Vagina (tissue), 2 donors: ENCODE measurements at places on chromosomes 12 and 14.

DNA sequence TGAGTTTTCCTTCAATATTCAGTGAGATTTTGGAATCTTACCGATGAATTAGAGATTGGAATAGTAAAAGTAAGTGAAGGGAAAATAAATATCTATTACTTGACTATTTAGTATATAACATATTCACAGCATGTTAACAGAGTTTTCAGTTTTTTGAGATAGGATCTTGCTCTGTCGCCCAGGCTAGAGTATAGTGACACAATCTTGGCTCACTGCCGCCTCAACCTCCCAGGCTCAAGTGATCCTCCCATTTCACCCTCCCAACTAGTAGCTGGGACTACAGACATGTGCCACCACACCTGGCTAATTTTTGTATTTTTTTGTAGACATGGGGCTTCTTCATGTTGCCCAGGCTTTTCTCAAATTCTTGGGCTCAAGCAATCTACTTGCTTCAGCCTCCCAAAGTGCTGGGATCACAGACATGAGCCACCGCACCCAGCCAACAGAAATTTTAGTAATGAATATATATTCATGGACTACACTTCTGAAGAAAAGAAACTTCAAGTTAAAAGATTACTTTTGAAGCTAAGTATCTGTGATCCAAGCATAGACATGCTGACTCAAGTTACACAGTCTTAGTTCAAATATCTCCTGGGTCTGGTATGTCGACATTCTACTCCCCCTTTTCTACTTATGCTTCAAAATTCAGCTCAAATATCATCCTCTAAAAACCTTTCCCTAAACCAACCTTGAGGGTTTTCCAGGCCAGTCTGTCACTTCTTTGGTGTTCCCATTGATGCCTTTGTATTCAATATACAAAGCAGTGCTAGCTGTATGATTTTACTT lies 13.8 kb downstream of the UBE2N start:
- DNase-seq: no peak

GRCh38 chr14:99592933-99593753 lies 10.9 kb downstream of the CCDC85C start:
- DNase-seq: no peak

- DNase-seq: no peak
These were observed 38.0 kb downstream of the CHST11 start for GRCh38 chr12:104494793-104495158.

GRCh38 chr12:22828066-22828465 lies 203.1 kb downstream of the ETNK1 start:
- no peak for DNase-seq
